ENCODE measurements at places on chromosomes 13 and 19.

DNA sequence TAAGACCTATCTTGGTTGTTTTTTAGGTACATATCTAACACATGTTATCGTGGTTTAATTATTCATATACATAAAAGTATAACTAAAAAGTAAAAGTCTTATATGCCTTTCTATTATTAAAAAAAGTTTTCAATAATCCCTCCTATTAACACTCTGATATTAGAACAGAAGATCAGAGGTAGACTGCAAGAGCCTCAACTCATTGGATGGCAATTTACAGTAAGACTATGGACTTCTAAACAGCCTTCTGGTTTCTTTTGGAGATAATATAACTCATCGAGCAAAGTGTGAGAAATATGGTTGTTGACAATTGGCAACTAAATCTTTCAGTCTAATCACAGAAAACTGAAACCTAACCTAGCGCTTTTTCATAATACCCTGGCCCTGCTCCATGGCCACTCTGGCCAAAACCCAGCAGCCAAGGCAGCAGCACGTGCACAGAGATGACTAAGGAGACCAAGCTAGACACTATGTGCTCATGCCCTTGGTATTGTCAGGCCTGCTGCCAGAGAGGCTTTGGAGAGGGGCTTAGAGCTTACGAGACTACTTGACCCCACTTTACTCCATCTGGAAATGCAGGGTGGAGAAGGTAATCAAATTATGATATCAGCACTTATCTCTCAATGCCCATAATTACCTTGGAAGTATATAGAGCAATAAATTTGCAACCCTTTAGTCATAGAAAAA, 40.6 kb upstream of the EEF1AKMT1 start:
- no peak for DNase-seq

DNA sequence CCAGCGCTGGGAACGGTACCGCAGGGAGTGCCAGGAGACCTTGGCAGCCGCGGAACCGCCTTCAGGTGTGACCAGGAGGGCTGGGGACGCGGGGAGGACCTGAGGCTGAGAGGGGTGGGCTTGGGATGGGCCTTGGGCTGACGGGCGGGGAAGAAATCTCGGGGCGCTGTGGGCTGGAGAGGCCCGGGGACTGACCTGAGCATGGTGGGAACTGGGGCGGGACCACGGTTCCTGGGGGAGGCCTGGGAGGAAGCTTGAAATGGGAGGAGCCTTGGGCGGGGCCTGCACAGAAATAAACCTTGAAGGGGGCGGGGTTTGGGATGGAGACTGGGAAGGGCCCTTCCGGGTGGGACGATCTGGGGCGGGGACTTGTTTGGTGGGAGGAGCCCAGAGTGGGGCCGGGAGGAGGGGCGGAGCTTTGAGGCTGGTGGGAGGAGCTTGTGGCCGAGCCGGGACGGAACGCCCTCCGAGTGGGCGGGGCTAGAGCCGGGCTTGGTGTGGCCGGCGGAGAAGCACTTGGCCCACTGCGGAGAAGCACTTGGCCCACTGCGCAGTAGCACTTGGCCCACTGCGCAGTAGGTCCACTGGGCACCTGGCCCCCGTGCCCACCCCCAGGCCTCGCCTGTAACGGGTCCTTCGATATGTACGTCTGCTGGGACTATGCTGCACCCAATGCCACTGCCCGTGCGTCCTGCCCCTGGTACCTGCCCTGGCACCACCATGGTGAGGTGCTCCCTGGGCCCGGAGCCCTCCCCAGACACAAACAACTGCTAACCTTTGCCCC, 2.8 kb downstream of the GIPR start:
- DNase-seq: no peak

DNA sequence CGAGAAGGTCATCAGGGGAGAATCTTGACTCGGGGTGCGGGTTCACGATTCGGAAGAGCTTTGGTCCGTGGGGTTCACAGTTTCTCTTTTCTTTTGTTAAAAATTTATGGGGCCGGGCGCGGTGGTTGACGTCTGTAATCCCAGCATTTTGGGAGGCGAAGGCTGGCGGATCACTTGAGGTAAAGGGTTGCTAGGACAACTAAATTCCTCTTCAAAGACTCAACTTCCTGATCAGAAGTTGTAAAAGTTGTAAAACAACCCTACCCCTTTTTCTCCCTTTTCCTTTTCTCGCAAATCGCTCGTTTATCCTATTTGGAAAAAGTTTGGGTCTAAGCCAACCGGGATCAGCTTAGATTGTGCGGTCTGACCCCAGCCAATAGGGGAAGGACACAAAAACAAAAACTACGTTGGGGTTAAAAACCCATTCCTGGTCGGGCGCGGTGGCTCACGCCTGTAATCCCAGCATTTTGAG, 673 bp downstream of the ZNF486 start:
- no peak for DNase-seq

DNA sequence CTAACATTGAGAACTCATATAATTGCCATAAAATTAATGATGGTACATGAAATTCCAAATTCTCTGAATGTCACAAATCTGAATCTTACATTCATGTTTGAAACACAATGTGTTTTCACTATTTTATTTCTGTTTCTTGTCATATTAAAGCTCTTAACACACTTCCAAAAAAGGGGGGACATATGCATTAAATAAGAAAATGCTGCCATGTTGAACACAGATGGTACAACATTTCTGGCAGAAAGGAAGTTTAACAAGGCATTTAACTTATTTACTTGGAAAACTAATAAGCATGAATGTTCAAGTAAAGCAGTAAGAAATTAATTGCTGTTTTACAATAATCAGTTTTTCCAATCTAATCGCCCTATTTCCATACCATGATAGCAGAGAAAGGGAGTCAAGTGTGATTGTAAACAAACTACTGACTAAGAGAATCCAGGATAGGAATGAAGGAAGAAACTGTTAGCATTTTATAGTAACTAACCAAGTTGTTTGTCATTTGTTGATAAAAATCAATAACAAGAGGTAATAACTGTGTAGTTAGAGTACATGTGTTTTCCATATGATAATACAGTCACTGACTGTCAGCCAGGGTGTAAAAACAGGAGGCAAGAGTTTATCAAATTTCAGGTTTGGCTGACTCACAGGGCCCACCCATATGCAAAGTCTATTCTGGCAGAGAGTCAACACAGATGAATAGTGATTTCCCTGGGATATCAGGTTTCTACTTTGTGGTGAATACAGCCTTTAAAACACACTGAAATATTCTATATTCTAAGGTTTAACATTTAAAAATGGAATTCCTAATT, 5.7 kb upstream of the FOXO1 start:
- no peak for DNase-seq

- no peak for DNase-seq
These were observed 20.3 kb upstream of the PPP5C start for GRCh38 chr19:46326608-46327007.

GRCh38 chr19:21505459-21506451, at the start of gene ZNF429:
TSS of gene ZNF429 (plus strand) at chr19:21505602. CDS start at chr19:21505772, 170 bp downstream.
- DNase-seq: peak; percentile 94

DNA sequence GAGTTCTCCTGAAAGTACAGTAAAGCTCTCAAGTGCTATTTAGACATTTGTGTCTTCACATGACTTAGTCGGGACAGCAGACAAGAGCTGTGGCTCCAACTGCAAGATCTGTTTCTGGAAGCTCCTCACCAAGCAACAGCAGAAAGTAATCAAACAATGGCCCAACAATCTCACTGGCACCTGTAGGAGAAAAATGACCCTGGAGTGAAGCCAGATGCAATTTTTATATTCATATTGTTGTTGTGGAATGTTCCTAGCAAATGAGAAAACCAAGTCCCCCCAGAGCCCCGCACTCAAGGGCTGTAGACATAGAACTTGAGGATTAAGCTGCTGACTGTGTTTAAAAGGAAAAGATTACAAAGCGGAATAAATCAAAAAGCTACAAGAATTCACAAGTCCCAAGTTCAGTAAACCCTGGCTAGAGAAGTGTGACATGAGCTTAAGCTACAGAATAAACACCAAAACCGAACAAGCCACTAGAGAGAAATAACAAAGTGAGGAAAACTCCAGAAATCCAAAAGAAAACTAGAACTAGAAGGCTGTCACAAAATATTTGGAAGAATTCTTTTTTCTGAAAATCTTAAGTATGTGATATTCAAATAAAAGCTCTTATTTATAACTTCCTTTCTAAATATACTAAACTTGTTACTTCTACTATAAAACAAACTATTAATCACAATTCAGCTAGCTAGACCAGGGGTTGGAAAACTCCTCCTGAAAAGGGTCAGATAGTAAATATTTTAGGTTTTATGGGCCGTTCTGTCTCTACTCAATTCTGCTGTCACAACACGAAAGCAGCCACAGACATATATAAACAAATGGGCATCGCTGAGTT, 454.5 kb downstream of the SUCLA2 start:
- DNase-seq: no peak

- no peak for DNase-seq
These were observed 377 bp downstream of the CA11 start for GRCh38 chr19:48645620-48646000.

DNA sequence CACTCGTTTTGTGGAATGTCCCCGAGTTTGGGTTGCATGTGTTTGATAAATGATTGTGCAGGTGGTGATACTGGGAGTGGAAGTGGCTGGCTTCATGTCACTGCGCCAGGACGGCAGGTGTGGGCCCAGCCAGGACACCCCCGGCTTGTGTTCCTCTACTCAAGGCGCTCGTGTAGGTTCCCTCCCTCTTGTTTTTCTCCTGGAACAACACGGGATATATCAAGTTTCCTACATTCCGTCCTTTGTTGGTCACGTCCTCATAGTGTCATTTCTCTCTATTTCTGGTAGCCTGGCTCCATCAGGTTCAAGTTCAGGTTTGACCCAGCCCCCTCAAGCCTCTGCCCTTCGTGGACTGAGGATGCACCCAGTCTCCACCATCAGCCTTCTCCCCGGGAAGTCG, 16.3 kb downstream of the IL17D start:
- no peak for DNase-seq

DNA sequence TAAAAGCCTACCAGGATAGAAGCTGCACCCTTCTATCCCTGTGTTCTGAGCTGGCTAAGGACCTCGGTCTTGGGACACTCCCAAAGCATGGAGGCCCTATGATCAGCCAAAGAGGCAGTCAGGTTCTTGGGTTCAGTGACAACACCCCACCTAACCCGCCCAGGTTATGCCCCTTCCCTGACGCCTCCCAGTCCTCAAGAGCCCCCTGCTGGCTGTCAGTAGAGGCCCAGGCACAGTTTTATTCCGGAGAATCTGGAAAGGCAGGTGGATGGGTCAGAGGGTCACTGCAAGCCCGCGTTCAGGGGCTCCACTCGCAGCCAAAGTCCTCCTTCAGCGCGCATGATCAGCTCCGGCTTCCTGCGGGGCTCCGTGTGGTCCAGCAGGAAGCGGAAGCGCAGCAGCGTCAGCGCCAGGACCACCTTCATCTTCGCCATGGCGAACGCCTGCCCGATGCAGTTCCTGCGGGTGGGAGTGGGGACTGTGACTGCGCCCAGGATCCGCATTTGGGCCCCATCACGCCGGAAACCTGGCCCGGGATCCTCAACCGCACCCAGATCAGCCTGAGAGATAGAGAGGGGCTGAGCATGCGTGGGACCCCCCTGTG, 22.3 kb downstream of the OR10H3 start:
- DNase-seq: no peak

- no peak for DNase-seq
These were observed 29.6 kb downstream of the URI1 start for GRCh38 chr19:29971648-29972047.

- DNase-seq: peak; percentile 84
These were observed at the start of gene ICAM1 for GRCh38 chr19:10270616-10271394. TSS of gene ICAM1 (plus strand) at chr19:10271120. CDS start at chr19:10271160, 40 bp downstream.

DNA sequence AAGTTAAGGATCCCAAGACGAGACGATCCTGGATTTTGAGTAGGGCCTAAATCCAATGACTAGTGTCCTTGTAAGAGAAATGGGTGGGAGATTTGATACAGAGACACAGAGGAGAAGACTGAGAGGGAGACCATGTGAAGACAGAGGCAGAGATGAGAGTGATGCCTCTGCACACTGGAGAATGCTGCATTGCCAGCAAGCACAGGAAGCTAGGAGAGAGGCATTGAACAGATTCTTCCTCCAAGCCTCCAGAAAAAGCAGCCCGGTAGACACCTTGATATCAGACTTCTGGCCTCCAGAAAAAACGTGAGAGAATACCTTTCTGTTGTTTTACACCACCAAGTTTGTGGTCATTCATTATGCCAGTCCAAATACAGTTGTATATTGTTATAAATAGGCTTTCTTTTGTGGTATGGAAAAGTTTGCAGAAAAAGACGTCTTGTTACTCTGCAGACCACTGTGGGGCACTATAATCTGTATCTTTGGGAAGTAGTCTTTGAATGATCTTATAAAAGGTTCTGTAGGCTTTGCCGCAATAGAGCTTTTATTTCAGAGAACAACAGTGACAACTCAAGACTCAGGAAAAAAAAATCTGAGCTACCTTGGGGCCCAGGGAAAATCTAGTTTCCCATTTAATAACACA, 17.9 kb upstream of the RFC3 start:
- DNase-seq: peak; percentile 66

GRCh38 chr13:111031531-111031961, 83.6 kb upstream of the ARHGEF7 start:
- DNase-seq: no peak

DNA sequence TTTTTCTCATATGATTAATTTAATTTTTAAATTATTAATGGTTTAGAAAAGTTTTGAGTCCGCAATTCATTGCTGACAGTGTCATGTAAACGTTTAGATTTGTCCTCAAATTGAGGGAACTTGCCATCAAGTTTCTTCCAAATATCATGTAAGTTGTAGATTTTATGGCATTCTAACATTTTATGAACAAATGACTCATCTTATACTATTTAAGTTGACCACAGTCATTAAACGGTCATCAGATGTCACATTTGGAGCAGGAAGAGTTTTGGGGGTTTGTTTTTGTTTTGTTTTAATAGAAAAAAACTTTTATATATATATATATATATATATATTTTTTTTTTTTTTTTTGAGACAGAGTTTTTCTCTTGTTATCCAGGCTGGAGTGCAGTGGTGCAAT, 4.3 kb downstream of the ZNF114 start:
- DNase-seq: no peak

DNA sequence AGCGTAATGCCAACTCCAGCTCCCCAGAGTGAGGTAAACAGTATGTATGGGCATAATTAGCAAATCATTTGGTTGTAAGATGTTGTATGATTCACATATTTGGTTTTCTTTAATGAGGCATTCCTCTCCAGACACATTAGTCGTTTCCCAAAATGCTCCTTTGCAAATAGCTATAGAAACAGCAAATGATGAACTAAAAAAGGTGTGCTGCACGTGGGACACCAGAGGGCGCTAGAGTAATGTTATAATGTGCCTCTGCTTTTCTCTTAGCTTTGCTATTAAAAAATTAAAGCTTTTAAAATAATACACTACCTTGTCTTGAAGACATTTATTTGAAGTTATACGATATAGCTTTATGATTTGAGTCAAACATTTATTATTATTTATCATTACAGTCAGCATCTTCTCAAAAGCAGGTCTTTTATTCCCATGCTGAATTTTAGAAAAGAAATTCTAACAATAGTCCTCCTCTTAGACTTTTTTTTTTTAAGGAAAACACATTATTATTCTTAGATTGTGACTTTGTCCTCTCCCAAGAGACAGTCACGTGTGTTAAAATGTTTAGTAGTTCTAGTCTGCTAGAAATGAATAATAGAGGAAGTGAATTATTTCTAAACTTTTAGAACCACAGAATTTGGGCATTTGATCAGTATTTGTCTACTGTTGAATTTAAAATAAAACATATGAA, 121.6 kb upstream of the FRY start:
- DNase-seq: peak; percentile 79

Measured in AML-193 (cell line).